ENCODE measurements at places on chromosomes 1 and 21. TPM values are rescaled to one million over a fixed set of nuclear protein-coding genes. Genes with fewer than 3 reads are reported as not detected.

The FCER1A gene
- 0.16 TPM for total RNA-seq

The ZSWIM5 gene
- 0.56 TPM for total RNA-seq

The HAPLN2 gene
- total RNA-seq, result not detected

The FAM163A gene
- total RNA-seq, result not detected

All from esophagus mucosa (tissue), 1 donor.